ENCODE measurements at places on chromosomes 4 and X.

GRCh38 chr4:72701987-72702819 is 133.2 kb upstream of the ADAMTS3 start:
- peak; percentile 55 for DNase-seq

GRCh38 chrX:119518371-119518770 is 46.8 kb downstream of the STEEP1 start:
- no peak for DNase-seq

DNA sequence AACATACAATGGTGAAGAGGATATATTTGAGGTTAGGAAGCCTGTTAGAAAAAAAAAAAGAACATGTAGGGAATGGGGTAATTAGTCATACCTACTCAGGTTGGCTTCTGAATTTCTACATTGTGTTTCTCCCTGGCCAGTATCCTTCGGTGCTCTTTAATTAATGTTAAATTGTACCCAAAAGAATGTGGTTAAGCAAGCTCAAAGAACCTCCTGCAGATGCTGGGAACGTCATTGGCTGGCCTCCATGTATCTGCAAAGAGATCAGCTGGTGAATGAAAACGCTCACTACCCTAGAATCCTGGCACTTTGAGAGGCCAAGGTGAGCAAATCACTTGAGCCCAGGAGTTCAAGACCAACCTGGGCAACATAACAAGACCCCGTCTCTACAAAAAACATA is 942.3 kb upstream of the PRKX start:
- DNase-seq: no peak

DNA sequence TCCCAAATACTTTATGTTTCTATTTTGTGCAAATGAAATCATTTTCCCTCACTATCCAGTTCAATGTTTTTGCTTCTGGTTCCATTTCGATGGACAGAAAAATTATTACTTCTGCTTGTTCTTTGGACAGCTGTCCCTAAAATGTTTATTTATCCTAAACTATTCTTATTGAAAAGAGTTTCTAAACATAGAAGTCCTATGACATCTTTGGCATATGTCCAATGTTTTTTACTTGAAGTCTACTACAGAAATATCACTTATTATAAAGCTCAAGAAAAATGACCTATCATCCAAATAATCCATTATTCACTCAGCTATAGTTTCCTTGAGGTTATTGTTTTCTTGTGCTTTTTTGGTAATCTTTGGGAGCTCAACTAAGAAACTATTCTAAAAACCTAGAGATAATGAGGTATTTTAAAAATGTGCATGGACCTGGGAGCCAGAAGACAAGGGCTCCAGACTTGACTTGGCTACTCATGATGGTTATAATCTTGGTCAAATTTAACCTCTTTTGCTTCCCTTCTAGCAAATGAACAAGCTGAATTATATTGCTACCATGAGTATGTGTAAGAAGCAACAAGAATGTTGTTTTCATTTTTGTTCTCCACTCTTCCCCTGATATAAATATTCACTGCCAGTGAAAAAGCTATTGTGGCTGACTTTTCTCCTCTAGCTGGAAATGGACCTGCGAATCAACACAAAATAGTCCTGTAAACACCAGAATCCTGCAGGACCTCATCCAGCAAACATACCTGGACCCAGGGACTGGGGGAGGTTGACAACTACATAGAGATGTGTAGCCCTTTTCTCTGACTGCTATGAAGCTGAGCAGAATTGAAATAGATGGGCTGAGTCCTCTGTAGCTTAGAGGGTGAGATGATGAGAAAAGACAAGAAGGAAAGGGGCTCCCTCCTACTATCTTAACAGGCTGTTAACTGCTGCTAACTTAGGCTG is 137.4 kb downstream of the FRYL start:
- DNase-seq: peak; percentile 16

- DNase-seq: peak; percentile 87
Observed at GRCh38 chr4:162061214-162061613, 102.6 kb downstream of the FSTL5 start.

DNA sequence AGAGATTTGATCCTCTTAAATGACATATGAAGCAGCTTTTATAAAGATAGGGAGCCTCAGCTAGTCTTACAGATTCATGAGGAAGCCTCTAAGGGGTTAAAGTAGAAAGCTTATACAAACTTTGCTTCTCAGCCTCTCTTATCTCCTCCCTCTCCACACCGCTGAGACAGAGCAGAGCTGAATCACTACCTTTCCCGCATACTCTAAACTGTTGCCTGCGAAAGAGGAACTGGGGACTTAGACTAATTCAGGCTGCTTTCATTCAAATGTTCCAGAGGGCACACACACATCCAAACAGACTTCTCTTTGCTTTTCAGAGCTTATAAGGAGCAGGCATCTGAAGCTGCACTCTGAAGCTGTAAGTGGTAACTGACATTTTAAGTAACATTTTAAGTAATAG is at the start of gene SERTM2:
TSS of gene SERTM2 (plus strand) at position 169 of the 400 bp plus-strand sequence. CDS start 7,213 bp downstream, outside the sequence.
- peak; percentile 5 for DNase-seq
